ENCODE measurements at places on chromosomes 12 and 14.

DNA sequence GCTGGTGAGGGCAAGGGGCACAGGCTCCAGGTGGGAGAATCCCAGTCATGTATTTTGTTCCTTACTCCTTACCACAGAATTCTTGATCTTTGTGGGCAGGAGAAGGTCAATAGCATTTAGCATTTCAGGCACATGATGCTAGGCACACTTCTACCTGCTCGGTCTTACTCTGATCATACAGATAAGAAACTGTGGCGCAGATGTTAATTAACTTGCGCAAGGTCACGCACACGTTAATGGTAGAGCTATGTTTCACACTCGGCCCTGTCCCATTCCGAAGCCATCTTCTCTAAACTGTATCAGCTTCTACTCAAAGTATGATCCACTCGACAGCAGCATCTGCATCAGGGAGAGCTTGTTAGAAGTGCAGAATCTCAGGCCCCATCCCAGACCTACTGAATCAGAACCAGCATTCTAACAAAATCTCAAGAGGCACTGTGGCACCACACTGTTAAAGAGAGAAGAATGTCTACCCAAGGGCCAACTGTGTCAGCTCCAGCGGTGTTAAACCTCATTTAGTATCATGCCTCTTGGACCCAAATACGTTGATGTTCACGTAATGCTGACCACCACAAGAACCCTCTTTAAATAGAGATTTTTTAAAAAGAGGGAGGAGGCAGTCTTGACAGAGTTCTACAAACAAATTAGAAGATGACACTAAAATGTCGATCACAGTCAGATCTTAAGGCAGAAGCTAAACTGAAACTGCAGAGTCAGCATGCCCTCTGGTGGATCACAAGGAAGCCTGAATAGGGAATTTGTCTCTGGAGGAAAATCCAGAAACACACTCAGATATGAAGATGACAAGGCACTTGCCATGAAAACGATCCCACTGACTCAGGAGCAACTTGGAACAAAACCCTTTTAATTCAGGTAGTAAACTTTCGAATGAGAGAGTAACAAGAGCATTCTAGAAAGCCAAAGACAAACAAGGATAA is 7.3 kb downstream of the STXBP6 start:
- no peak for DNase-seq

- DNase-seq: no peak
Measured at GRCh38 chr14:89755816-89756215, 198.7 kb downstream of the EFCAB11 start.

DNA sequence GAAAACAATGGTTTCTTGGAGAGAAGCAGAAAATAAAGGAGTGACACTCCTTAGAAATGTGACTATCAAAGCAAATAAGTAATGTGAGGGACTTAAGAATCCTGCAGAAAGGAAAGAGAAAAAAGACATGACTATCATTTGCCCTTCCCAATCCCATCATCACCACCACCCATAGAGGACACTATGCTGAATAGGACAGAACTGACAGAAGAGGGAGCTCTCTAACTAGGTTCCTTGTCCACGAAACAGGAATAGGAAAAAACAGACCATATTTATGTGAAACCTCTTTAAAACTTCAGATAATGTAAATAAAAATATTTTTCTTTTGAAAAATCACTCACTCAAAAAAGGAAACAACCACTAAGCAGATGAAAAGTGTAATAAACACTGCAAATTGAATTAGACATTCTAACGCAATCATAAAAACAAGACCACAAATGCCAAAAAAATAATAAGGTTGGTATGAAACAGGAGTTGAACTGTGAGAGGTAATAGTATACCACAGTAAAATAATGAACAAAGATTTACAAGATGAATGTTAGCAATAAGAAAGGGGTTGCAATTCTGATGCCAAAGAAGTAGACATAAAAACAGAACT is 24.1 kb downstream of the KLRD1 start:
- DNase-seq: no peak

DNA sequence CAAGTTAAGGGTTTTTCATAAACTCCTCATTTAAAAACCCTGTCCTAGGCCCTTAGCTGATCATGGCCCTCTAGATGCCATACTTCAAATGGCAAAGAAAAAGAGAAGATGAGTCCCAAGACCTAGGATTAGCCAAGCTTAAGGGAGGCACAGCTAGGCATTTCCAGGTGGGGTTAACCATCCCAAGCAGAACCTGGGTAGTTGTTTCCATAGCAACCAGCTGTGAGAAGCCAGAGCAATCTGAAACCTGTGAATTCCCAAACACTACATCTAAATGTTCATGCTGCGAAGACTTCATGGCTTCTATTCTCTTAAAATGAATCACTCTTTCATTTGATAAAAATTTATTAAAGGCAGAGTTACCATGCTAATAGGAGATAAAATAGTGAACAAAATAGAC is 372.9 kb downstream of the C12orf50 start:
- no peak for DNase-seq

DNA sequence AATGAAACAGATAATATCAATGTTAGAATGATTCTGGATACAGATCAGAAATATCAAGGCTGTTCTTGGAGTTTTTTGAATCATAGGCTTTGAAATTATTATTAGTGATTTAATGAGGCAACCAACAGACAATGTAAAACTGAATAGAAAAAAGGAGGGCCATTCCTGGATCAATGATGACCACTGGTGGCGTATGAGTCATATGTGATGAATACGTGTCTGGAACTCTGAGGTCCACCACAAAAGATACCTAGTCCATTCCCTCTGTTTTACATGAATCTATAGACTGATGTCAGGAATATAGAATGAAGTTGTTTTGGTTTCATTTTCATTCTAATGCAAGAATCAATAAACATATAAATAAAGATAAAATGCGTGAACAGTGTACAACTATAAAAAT is 78.3 kb upstream of the RTL1 start:
- DNase-seq: no peak
